NCI-H524 (cell line): ENCODE measurements at places on chromosomes 1 and 21.

- DNase-seq, result no peak
Observed at GRCh38 chr1:196393742-196394141, 214.5 kb downstream of the KCNT2 start.

DNA sequence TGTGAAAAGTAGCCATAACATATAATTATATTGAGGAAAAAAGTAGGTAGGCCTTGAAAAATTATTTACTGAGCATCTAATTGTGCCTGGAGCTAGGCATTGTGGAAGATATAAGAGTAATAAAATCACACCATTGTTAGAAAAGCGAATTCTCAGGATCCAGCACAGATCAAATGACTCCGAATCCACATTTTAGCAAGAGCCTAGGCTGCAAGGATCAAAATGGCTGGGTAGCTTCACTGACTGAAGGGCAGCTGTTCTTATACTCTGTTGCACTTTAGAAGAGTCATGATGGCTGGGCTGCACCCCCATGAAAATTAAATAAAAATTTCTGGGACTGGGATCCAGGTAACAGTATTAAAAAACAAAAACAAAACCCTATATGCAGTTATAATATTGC lies 67.6 kb upstream of the HMCN1 start:
- DNase-seq, result no peak

GRCh38 chr1:62321446-62321845 lies 2.2 kb upstream of the KANK4 start:
- no peak for DNase-seq

- no peak for DNase-seq
Observed at GRCh38 chr1:166627558-166627957, 211.7 kb upstream of the POGK start.

GRCh38 chr21:42973309-42973990 lies 912 bp upstream of the PKNOX1 start:
- peak; percentile 37 for DNase-seq

DNA sequence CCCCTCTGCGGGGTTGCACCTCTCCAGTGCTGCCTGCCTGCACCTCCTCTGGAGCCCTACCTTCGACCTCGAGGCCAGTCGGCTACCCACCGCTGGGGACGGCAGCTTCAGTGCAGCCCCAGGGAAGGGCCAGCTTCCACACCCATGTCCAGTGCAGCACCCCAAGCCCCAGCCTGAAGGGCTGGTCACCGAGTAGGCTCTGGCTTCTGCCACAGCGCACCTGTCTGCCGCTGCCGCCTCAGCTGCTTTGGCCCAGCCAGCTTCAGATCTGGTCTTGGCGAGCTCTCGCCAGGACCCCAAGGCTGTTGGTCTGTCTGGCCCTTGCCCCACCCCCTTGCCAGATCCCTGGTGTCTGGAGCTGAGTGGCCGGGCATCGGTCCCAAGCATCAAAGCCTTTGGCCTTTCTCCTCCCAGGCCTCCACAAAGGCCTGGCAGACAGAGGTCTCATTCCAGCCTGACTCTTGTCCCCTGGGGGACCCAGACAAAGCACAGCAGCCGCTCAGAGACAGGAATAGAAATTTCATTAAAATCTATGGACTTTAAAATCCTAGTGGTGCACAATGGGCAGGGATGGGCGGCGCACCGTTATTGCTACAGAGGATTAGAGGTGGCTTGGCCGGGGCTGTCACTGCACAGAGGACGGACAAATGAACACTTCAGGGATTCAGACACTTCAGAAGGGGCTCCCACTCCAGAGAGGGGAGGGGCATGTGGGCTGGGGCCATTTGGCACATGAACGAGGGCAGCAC lies 4.8 kb downstream of the CCDC24 start:
- DNase-seq, result peak; percentile 37

DNA sequence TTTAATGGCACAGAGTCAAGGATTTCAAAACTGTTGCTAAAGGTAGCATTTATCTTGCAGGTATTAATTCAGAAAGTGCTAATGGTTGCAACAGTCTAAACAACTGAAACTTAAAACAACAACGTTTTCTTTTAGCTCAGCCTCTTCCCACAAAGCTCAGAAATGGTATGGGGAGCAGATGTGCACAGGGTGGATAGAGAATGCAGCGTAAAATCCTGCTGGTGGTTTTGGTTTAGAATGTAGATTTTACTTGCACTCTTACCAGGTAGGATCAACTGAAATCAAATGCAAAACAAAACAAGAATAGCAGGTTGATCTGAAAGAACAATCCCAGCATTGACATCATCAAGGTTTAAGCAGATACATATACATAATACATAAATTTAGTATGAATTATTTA lies 3.8 kb upstream of the LRRC8C start:
- no peak for DNase-seq

- no peak for DNase-seq
Observed at GRCh38 chr1:45721207-45721606, 29.2 kb downstream of the IPP start.

DNA sequence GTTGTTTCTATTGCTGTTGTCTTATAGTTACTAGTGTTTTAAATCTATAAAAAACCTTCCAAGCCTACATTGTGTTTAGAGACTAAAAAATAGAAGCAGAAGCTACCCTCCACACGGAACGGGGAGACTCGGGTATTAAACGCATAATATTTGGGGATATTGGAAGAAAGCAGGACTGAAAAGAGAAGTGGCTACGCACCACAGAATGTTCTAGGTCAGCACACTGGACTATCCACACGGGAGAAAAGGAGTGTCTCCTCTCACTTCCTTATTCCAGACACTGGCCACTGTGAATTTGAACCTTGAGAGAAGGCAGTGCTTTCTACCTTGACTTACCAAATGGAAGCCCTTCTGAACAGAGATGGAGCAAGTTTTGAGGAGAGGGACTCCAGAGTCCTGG lies 1.0 kb upstream of the OR10J4 start:
- DNase-seq, result no peak

DNA sequence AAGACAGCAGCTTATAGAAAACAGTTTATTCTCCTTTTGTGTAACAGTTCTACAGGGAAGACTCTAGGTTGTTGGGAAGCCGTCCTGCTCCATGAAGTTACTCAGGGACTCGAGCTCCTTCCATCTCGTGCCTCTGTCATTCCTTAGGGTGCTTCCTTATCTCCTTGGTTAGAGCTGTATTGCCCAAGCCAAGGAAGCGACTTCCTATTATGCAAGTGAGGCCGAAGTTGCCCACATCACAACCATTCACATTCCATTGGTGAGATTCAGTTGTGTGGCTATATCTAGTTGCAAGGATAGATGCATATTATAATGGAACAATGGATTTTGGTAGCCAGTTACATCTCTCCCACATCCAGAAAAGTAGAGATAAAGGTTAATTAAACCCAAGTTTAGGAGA lies 9.0 kb downstream of the GSTM5 start:
- no peak for DNase-seq
